Skin of body (tissue), 3 donors: ENCODE measurements at places on chromosomes 1 and 21. TPM values are rescaled to one million over a fixed set of nuclear protein-coding genes. Genes with fewer than 3 reads are reported as not detected.

DNA sequence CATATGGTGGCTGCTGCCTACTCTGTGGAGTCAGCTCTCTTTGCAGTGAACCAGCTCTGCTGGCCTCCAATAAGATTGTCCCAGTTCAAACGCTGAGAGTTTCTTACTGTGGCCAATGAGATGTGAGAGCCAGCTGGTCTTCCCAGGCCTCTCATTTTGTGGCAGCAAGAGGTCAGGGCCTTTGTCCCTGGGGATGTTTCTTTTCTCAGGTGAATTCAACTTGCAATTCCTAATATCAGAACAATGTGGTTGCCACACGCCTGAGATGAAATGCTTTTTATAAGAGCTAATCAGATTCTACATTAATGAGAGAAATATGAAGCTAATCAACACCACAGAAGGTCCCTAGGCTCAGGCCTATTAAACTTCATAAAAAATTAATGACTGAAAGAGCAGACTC is 660.1 kb upstream of the CAMK1G start:
- no peak for DNase-seq

DNA sequence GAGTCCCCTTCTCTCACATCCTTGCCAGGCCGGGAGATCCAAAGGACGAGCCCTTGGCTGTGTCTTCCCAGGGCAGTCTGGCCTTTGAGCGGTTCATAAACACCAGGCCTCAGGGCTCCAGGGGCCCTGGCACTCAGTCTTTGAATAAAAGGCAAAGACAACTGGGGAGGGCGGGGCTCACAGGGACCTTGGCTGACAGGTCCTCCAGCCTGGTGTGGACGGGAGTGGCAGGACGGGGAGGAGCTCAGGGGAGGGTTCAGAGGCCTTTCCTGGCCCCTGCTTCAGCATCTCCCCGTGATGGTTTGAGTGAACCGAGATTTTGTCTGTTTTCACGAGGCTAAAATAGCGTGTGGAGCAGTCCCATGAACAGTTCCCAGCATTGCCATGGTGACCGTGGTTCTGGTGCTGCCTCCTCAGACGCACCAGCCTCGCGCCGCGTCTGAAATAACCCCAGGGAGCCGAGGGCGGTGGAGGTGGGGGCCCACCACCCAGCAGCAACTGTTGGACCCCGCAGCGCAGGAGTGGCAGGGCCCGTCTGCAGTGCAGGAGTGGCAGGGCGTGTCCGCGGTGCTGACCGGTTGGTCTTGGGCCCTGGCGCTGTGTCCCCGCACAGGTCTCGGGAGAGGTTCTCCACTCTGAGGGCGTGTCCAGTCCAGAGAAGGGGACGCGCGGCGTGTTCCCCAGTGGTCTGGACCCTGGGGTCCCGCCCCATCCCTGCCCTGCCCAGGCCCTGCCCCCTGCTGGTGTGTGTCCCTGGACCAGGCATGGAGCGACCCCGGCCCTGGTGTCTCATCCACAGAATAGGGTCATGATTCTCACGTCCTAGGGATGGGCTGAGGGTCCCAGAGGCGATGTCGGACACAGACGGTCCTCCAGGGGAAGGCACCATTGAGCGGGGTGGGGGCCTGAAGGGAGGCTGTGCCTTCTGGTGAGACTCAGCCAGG is 7.1 kb upstream of the PRKCZ start:
- DNase-seq = no peak

- DNase-seq = no peak
Measured at GRCh38 chr1:159877695-159878444, 15.4 kb upstream of the VSIG8 start.

DNA sequence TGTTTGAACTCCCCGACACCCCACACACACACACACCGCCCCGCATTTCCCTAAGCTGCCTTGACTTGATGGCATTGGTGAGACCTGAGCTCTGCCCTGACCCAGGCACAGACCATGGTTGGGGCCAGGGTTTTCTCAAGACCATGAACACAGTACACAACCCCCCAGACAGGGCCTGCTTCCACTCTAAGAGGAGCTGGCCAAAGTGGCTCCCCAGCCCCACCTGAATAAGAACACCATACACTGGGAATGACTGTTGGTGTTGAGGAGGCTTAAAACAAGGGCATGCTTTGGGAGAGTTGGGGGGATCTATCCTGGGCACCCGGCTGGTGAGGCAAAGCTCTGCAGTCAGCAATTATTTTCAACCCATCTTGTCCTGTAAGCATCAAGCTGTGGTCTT is 77.6 kb upstream of the SYT6 start:
- no peak for DNase-seq

DNA sequence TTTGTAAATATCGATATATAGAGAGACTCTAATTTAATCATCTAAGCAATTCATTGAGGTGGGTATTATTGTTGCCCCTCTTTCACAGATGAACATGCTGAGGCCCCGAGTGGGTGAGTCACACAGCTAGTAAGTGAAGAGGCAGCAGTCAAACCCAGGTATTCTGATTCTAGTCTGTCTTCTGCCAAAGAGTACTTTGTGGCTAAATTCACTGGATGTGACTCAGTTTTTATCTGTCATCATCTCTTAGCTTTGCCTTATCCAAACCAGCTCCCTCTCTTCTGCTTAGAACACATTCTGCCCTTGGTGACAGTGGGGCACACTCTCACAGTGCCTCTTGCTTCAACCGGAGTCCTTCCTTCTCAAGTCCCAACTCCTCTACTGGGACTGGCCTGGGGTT is 11.5 kb downstream of the FCRL5 start:
- no peak for DNase-seq

The PPM1J gene
- total RNA-seq = 0.59 TPM

The DIO1 gene
- total RNA-seq = not detected

The FBLIM1 gene
- total RNA-seq = 14.6 TPM
